ENCODE measurements at places on chromosomes 7 and 10. TPM values are rescaled to one million over a fixed set of nuclear protein-coding genes. Genes with fewer than 3 reads are reported as not detected.

DNA sequence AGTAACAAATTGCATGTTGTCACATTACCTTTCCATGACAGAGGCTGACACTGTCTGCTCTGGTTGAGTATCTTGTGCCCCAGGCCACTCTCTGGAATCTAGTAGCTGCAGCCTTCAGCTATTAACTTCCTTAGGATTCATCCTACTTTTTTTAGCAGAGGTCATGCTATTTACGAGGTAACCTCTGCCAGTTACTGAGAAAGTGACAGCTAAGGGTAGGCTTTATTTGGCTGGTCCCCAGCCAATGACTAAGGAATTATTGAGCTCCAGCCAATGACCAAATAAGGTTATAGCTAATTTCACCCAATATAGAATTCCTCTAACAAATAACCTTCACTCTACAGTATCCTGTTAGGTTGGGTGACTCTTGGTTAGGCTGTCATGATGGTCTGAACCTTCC lies 1361.7 kb downstream of the XPNPEP1 start:
- no peak overlapping the region for H3K27ac ChIP-seq
- peaks cover 7% of the 10 kb centered on the region for H3K4me1 ChIP-seq
- H3K27me3 ChIP-seq, result no peaks in the 10 kb centered on the region
- H3K4me3 ChIP-seq, result peak overlapping the region; percentile 26
- peak; percentile 37 for DNase-seq
- H3K36me3 ChIP-seq, result no peaks in the 10 kb centered on the region

GRCh38 chr7:53697913-53698312 lies 662.5 kb downstream of the POM121L12 start:
- H3K27ac ChIP-seq, result no peak overlapping the region
- no peak for DNase-seq
- no peaks in the 10 kb centered on the region for H3K36me3 ChIP-seq
- H3K4me1 ChIP-seq, result no peaks in the 10 kb centered on the region
- H3K4me3 ChIP-seq, result no peak overlapping the region

- peak; percentile 62 for DNase-seq
- no peaks in the 10 kb centered on the region for H3K27me3 ChIP-seq
- peaks cover 46% of the 10 kb centered on the region for H3K4me1 ChIP-seq
- H3K27ac ChIP-seq, result peak overlapping the region; percentile 68
Measured at GRCh38 chr7:55083206-55083605, 64.4 kb downstream of the EGFR start.

Gene VSTM2A
- 0.20 TPM for total RNA-seq

Gene IRF5
- 0.36 TPM for total RNA-seq

Gene CNNM2
- total RNA-seq, result 10.6 TPM

Gene CHST15
- 20.6 TPM for total RNA-seq

DNA sequence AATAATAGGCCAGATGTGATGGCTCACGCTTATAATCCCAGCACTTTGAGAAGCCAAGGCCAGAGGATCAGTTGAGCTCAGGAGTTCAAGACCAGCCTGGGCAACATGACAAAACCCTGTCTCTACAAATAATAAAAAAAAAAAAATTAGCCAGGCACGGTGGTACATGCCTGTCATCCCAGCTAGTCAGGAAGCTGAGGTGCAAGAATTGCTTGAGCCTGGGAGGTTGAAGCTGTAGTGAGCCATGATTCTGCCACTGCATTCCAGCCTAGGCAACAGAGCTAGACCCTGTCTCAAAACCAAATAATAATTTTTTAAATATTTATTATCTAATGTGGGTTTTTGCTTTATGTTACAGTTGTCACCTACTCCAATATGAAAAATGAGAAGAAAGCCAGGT lies 178.9 kb downstream of the ADK start:
- H3K36me3 ChIP-seq, result no peaks in the 10 kb centered on the region
- no peaks in the 10 kb centered on the region for H3K27me3 ChIP-seq
- H3K4me3 ChIP-seq, result no peak overlapping the region
- peak; percentile 44 for DNase-seq
- H3K4me1 ChIP-seq, result no peaks in the 10 kb centered on the region

- peak; percentile 82 for DNase-seq
- H3K4me3 ChIP-seq, result no peak overlapping the region
- H3K36me3 ChIP-seq, result no peaks in the 10 kb centered on the region
- H3K27ac ChIP-seq, result peak overlapping the region; percentile 74
- H3K4me1 ChIP-seq, result peaks cover 23% of the 10 kb centered on the region
Measured at GRCh38 chr10:4353059-4353655, 472.9 kb upstream of the AKR1E2 start.

All from astrocyte (in vitro differentiated cells and primary cell).